ENCODE measurements at places on chromosomes 16 and 17.

- DNase-seq: no peak
Measured at GRCh38 chr17:77436481-77436880, 295.7 kb downstream of the SEC14L1 start.

- DNase-seq: no peak
Measured at GRCh38 chr17:40415390-40415789, 2.3 kb downstream of the TOP2A start.

DNA sequence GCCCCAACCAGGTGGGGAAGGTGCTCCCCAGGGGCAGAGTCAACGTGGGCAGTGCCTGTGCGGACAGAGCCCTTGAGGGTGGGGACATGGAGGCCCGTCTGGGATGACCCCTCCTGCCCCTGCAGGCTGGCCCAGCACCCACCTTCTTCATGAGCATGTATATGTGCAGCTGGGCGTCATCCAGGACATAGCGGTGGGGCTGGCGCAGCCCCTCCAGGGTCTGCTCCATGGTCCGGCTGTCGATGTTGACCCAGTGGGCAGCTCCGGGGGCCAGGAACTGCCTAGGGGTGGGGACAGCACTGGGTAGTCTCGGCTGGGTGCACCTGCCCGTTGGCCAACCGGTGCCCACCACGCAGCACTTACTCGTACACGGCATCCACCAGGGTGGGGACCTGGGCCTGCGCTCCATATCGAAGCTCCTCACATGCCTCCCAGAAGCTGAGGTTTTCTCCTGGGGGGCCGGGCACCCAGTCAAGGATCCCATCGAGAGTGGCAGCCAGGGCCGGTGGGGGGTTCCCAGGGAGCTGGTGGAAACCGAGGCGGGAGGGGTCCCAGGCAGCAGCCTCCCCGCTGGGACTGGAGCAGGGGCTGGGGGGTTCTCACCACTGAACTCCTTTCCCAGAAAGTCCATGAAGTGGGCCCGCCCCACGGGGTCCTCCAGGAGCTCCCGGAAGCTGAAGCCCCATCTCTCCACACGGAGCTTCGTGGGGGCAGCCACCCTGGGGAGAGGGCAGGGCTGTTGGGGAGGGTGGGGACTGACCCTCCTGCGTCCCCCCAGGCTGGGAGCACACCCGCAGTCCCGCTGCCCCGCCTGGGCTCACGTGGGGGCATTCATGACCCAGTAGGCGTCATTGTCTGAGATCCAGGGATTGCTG, 5.1 kb downstream of the RGS11 start:
- DNase-seq: no peak

DNA sequence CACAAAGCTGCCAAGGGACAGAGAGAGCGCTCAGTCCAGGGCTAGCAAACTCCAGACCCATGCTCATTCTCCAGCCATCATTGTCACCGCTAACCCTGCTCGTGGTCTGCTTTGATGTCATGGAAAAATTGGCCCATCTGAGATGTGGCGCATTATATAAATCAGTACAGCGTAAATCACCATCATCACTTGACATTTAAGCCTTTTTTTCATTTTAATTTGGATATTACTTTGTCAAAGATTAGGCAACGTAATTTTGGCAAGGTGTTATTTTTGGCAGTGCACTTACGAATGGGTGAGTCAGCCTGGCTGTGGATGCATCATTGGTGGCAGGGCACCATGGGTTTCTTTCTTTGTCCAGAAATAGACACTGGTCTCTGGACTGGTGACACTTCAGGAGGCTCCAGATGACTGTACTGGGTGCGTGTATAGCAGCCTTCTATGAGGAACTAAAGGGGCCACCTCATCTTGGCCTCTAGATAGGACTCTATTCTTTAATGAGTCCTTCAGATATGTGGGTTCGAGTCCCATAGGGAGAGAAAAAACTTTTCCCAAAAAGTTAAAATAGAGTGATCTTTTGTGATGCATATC, 166.3 kb downstream of the MSI2 start:
- DNase-seq: no peak

DNA sequence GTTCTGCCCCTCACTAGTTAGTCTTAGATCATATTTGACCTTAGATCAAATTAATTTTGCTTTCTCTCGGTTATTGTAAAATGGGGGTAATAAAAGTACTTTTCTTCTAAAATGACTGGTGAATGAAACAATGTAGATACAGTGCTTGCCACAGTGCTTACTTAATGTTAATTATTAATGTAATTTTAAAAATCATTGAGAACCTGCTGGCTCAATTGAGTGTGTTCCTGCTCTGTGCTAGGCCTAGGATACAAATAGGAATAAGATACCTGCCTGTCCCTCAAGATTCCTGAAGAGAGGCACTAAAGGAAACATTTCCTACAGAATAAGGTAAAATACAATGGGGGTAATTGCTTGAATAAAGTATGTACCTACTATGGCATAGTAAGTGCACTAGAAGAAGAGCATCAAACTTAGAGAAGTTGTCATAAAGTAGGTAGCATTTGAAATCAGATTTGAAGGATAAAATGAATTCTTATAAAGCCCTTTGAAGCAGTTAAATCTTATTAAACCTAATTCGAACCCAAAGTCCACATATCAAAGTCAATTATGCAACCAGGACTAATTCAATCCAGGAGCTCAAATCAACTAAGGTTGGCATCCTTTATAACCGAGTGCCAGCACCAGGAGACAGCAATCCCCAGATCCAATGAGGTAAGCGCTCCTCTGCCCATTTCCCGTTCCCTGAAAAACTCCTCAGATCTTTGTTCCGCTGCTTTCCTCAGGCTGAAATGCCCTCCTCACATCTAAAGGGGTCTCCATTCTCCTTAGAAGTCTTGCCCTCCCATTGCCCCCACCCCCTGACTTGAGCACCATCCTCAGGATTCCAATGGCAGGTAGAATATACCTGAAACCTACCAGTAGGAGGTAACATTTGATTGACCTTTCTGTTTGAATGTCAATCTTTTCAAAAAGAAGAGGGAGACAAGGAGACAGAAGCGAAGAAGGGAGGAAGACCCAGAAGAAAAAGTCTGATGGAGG, 2.4 kb upstream of the MED13 start:
- no peak for DNase-seq

- DNase-seq: no peak
Measured at GRCh38 chr17:40567377-40567776, 2.1 kb upstream of the CCR7 start.

DNA sequence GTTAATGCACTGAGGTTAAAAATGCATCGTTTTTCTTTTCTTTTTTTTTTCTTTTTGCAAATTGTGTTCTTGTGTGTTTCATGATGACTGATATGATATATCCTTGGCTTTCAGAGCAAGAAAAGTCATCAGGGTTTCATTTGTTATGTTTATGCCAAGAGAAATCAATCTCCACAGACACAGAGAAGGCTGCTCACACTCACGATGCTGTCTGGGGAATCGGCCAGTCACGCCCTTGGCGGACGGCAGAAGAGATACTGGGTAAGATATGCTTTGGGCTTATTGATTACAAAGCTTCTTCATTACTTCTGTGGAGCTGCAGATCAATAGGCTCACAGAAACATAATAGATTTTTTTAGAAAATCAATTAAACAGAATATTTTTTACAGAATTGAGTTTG, 42.2 kb upstream of the TNRC6C start:
- DNase-seq: no peak

- DNase-seq: no peak
Measured at GRCh38 chr16:86846136-86846535, 267.8 kb downstream of the FOXL1 start.

- no peak for DNase-seq
Measured at GRCh38 chr17:15213381-15214087, 51.6 kb downstream of the PMP22 start.
